Sigmoid colon (tissue), 7 donors: ENCODE measurements at places on chromosomes 3 and 15. TPM values are rescaled to one million over a fixed set of nuclear protein-coding genes. Genes with fewer than 3 reads are reported as not detected.

The TRH gene
- not detected for total RNA-seq

DNA sequence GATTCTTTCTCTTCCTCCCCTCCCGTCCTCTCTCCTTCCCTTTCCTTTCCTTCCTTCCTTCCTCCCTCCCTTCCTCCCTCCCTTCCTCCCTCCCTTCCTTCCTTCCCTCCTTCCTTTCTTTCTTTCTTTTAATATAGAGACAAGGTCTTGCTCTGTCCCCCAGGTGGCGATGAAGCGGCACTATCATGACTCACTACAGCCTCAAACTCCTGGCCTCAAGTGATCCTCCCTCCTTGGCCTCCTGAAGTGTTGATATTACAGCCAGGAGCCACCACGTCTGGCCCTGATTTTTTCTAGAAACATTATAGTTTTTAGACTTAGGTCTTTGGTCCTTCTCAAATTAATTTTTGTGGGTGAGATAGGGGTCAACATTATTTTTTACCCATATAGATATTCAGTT is 15.5 kb downstream of the GRM2 start:
- no peak for DNase-seq
- H3K4me1 ChIP-seq, result no peaks in the 10 kb centered on the region
- H3K27me3 ChIP-seq, result peaks cover 7% of the 10 kb centered on the region
- H3K36me3 ChIP-seq, result no peaks in the 10 kb centered on the region
- H3K4me3 ChIP-seq, result no peak overlapping the region
- H3K27ac ChIP-seq, result no peak overlapping the region

- H3K4me3 ChIP-seq, result no peak overlapping the region
- DNase-seq, result no peak
- no peaks in the 10 kb centered on the region for H3K4me1 ChIP-seq
- no peak overlapping the region for H3K27ac ChIP-seq
Observed at GRCh38 chr3:53489386-53489785, 5.0 kb upstream of the CACNA1D start.

The GPR156 gene
- total RNA-seq, result 1.7 TPM

The SYNPR gene
- 0.28 TPM for total RNA-seq

The GPR149 gene
- not detected for total RNA-seq

DNA sequence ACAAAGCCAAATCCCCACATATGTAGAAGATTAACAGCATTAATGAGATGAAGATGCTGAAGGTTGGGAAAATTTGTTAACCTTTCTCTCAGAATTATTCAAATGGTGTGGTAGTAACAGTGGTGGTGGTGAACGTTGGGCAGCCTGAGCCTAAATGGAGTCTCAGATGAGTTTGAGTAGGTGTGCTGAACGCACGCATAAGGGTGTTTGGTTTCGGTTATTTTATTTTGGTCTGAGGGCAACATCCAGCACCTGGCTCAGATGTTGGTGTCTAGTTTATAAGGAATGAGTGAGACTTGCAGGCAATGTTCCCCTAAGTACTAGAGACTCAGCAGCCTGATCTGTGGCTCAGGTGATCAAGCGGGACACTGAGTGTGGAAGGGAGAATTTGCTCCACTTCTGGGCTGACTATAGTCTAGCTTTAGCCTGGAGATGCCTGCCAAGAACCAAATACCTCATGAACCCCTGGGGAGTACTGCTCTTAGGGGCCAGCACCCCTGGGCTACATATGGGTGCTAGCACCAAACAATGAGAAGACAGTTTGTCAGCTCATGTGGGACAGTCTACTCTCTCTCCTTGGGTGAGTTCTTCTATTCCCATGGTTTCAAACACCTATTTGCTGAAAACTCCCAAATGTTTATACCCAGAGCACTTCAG is 39.5 kb upstream of the ATP2C1 start:
- no peaks in the 10 kb centered on the region for H3K36me3 ChIP-seq
- H3K4me1 ChIP-seq, result no peaks in the 10 kb centered on the region
- DNase-seq, result no peak
- H3K27ac ChIP-seq, result no peak overlapping the region
- H3K4me3 ChIP-seq, result no peak overlapping the region

DNA sequence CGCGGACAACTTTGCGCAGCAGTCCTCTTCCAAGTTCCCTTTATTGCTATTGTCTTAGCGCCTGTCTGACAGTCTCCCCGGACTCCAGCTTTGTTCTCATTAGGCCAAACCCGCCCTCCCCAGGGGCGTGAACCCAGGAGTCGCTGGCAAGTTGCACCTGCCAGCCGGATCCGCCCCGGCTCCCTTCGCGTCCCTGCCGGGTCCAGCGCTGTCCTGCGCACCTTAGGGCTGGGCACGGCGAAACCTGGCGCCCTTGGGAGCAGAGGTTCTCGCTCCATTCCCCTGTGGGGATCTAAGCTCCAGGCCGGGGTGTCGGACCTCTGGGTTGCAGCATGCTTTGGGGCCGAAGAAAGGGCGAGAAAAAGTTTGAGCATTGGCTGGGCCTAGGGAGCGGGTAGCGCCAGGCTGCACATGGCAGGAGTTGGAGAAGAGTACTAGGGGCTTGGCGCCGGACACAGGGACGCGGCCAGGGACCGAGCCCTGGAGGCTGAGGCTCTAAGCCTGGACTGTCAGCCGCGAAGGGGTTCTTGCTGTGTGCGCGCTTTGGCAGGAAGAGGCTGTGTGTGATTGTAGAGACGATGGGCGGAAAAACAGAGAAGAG is 335.1 kb upstream of the THRB start:
- peak overlapping the region; percentile 62 for H3K4me3 ChIP-seq
- H3K4me1 ChIP-seq, result peaks cover 23% of the 10 kb centered on the region
- no peaks in the 10 kb centered on the region for H3K36me3 ChIP-seq
- H3K27ac ChIP-seq, result peak overlapping the region; percentile 34

GRCh38 chr15:69524814-69525213 is 72.2 kb downstream of the RPLP1 start:
- DNase-seq, result no peak
- H3K27ac ChIP-seq, result peak overlapping the region; percentile 24
- H3K36me3 ChIP-seq, result no peaks in the 10 kb centered on the region
- H3K27me3 ChIP-seq, result no peaks in the 10 kb centered on the region
- no peaks in the 10 kb centered on the region for H3K4me1 ChIP-seq

The GNAT1 gene
- not detected for total RNA-seq

DNA sequence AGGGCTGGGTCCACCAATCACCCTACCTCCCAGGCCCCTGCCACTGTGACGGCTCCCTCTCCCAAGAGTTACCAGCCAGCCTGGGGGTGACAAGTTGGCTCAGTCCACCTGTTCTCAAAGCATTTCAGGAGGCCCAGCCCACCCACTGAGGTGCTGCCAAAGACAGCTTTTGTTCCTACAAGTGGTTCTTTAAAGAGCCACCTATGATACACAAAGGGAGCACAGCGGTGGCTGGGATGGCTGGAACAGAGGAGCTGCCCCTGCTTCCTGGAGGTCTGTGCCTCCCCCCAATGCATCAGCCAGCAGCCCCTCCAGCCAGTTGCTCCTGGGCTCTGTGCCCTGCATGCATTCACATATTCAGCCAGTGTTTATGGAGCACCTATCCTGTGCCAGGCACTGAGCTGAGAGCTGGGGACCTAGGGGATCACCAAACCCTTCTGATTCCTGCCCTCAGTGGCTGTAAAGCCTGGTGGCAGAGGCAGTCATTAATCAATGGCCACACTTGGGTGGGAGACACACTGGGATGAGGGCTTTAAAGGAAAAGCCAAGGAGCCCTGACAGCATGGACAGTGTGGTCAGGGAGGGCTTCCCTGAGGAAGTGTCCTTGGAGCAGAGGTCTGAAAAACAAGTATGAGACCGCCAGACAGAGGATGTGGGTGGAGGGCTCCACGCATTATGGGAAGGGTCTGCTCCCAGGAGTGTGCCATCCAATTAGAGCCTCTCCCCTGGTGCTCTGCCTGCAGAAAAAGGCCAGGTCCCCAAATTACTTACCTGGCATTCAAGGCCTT is 107.1 kb upstream of the LINGO1 start:
- no peak for DNase-seq
- H3K36me3 ChIP-seq, result no peaks in the 10 kb centered on the region
- no peak overlapping the region for H3K27ac ChIP-seq
- H3K4me3 ChIP-seq, result no peak overlapping the region
- no peaks in the 10 kb centered on the region for H3K4me1 ChIP-seq

GRCh38 chr3:145801696-145802095 is 359.3 kb downstream of the PLOD2 start:
- H3K4me3 ChIP-seq, result no peak overlapping the region
- H3K36me3 ChIP-seq, result no peaks in the 10 kb centered on the region
- DNase-seq, result no peak
- H3K27ac ChIP-seq, result no peak overlapping the region

DNA sequence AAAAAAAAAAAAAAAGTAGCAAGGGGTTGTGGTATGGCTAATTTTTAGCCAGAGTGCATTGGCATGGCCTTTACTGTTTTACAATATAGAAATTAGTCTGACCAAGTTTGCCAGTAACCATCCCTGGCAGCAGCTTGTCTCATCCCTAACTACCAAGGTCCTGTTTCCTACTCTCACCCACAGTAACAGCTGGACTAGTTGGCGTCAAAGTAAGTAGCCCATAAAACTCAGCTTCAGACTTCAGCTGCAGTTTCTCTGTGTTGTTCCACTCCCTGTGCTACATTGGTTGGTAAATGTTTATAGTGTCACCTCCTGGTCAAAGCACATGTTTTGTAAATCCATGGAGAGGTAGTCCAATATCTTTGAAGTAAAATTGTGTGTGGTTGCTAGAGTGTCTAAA is 691.3 kb downstream of the ZPLD1 start:
- no peaks in the 10 kb centered on the region for H3K36me3 ChIP-seq
- no peaks in the 10 kb centered on the region for H3K4me1 ChIP-seq
- no peak overlapping the region for H3K4me3 ChIP-seq
- H3K27me3 ChIP-seq, result no peaks in the 10 kb centered on the region

The BNIP2 gene
- total RNA-seq, result 115 TPM

- H3K4me1 ChIP-seq, result no peaks in the 10 kb centered on the region
- H3K27me3 ChIP-seq, result no peaks in the 10 kb centered on the region
- H3K27ac ChIP-seq, result no peak overlapping the region
- no peak overlapping the region for H3K4me3 ChIP-seq
Observed at GRCh38 chr3:32354362-32354778, 37.3 kb upstream of the CMTM7 start.

- H3K27me3 ChIP-seq, result no peaks in the 10 kb centered on the region
- no peak for DNase-seq
- no peak overlapping the region for H3K4me3 ChIP-seq
- H3K36me3 ChIP-seq, result no peaks in the 10 kb centered on the region
- peaks cover 4% of the 10 kb centered on the region for H3K4me1 ChIP-seq
Observed at GRCh38 chr15:65521350-65521749, 3.9 kb upstream of the DPP8 start.

The SERPINI2 gene
- not detected for total RNA-seq

DNA sequence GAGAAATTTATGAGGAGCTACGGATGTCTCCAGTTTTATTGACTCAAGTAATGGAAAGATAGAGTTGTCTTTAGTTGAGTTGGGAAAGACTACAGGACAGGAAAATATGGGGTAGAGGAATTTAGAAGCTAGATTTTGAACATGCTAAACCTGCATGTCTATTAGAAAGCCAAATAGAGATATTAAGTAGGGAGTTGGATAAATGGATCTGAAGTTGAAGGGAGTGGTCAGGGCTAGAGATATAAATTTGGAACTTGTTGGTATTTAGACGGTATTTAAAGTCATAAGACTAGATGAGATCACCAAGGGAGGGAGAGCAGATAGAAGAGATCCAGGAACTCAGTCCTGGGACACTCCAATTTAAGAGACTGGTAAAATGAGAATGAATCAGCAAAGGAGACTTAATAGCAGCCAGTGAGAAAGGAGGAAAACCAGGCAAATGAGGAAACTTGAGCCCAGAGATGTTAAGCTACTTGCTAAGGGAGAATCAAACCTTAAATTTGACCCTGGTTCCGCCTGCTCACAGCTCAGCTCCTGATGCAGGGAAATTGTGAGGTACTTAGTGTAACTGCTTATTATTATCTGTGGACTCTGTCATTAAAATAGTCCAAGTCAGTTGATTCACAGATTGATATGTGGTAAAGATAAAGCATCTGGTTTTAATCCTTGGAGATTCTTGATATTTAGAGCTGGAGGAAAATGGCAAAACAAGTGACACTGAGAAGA is 35.8 kb downstream of the ABI3BP start:
- H3K27me3 ChIP-seq, result no peaks in the 10 kb centered on the region
- peaks cover 22% of the 10 kb centered on the region for H3K4me1 ChIP-seq
- no peak overlapping the region for H3K4me3 ChIP-seq
- H3K36me3 ChIP-seq, result no peaks in the 10 kb centered on the region
- peak overlapping the region; percentile 44 for H3K27ac ChIP-seq

DNA sequence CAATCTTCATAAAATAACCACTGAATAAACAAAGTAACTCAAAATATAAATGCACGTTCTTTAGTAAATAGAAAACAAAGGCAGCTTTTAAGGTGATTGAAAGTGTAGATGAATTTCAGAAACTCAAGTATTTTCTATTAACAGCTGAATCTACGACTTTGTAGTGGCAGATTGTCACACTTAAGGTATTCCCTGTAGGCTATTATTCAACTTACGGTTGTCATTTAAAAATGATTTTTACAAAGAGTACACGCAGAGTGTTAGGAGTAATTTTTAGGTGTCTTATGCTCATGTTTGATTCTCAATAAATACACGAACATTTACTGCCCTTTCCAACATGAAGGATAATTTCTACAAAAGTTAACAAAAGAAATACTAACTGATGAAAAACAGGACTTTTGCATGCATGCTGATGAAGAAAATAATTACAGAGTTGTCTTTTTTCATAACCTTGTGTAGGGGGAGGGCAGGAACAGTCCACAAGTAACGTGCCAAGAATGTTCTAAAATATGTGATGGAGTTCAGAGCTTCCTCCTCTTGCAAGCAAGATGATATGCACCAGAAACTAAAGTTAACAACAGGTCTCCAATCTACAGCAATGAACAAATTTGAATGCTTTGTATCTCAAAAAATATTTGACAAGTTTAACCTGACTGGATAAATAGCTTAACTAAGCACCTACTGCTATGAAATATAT is 16.7 kb downstream of the DCBLD2 start:
- H3K27ac ChIP-seq, result peak overlapping the region; percentile 62
- H3K4me1 ChIP-seq, result peaks cover 65% of the 10 kb centered on the region
- H3K27me3 ChIP-seq, result no peaks in the 10 kb centered on the region
- DNase-seq, result no peak
- no peaks in the 10 kb centered on the region for H3K36me3 ChIP-seq
- no peak overlapping the region for H3K4me3 ChIP-seq

The NEIL1 gene
- total RNA-seq, result 47.6 TPM

- no peak overlapping the region for H3K4me3 ChIP-seq
- H3K27ac ChIP-seq, result peak overlapping the region; percentile 70
- no peaks in the 10 kb centered on the region for H3K27me3 ChIP-seq
- H3K4me1 ChIP-seq, result peaks cover 38% of the 10 kb centered on the region
- no peaks in the 10 kb centered on the region for H3K36me3 ChIP-seq
Observed at GRCh38 chr3:23959135-23959900, 14.2 kb downstream of the NR1D2 start.

- peaks cover 7% of the 10 kb centered on the region for H3K4me1 ChIP-seq
- DNase-seq, result no peak
- no peak overlapping the region for H3K27ac ChIP-seq
- H3K27me3 ChIP-seq, result no peaks in the 10 kb centered on the region
- no peak overlapping the region for H3K4me3 ChIP-seq
Observed at GRCh38 chr15:68691705-68692104, 112.9 kb downstream of the CORO2B start.

DNA sequence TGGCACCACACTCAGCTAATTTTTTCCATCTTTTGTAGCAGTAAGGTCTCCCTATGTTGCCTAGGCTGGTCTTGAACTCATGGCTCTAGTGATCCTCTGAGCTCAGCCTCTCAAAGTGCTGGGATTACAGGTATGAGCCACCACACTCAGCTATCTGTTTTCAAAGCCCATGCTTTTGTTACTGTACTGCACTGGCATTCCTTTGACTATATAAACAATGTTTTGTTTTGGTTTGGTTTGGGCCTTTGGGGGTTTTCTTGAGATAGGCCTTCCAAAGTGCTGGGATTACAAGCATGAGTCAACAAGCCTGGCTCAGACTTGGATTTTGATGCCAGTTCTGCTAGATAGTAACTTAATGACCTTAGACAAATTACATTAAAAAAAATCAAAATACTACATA is 89.7 kb upstream of the GK5 start:
- no peaks in the 10 kb centered on the region for H3K27me3 ChIP-seq
- no peak overlapping the region for H3K4me3 ChIP-seq
- peaks cover 12% of the 10 kb centered on the region for H3K36me3 ChIP-seq
- H3K27ac ChIP-seq, result no peak overlapping the region
- no peaks in the 10 kb centered on the region for H3K4me1 ChIP-seq
